ENCODE measurements at places on chromosomes 4 and X.

DNA sequence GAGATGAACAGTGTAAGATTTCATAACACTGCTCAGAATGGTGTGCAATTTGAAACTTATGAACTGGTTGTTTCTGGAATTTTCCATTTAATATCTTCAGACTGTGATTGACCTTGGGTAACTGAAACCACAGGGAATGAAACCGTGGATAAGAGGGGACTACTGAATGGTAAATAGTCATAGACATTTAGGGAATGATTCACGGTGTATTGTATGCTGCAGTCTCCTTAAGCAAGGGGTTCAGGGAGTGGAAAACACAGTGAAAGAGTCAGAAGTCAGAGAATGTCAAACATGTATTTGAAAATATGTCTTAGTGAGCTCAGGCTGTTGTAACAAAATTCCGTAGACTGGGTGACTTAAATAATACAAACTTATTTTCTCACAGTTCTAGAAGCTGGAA lies 398.2 kb upstream of the DIPK2B start:
- DNase-seq, result no peak

DNA sequence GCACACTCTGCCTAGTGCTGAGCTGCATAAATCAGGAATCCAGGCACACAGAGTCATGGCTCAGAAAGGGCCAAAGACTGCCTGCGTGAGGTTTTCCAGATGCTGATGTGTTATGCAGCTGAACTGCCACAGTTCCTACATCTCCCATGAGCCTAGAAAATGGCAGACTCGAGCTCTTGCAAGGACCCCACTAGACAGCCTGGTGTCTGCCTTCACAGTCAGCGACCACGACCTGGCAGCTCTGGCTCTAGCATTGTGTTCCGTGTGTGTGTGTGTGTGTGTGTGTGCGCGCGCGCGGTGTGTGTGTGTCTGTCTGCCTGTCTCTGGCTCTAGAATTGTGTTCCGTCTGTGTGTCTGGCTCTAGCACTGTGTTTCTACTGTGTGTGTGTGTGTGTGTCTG lies 203.6 kb upstream of the AGTR2 start:
- no peak for DNase-seq

- DNase-seq, result no peak
Measured at GRCh38 chr4:156941940-156942548, 29.6 kb downstream of the PDGFC start.

DNA sequence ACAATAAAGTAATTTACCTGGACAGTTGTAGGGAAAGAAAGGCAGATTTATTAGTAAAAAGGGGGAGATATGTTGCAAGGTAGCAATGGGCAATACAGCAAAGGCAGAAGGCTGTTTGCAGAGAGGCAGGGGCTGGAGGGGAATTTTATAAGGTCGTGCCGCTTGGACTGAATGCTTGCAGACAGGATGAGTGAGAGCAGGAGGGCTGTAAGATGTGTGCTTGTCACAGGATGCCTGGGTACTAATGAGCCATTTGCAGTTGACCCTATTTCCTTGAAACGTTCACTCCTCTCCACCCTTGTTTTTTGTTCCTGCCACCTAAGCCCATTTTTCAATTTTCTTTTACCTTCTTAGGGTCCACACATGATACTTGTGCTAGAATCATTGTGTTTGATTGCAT lies 214.7 kb downstream of the TRAM1L1 start:
- DNase-seq, result no peak

GRCh38 chrX:9700555-9700954 lies 65.1 kb downstream of the GPR143 start:
- DNase-seq, result no peak

DNA sequence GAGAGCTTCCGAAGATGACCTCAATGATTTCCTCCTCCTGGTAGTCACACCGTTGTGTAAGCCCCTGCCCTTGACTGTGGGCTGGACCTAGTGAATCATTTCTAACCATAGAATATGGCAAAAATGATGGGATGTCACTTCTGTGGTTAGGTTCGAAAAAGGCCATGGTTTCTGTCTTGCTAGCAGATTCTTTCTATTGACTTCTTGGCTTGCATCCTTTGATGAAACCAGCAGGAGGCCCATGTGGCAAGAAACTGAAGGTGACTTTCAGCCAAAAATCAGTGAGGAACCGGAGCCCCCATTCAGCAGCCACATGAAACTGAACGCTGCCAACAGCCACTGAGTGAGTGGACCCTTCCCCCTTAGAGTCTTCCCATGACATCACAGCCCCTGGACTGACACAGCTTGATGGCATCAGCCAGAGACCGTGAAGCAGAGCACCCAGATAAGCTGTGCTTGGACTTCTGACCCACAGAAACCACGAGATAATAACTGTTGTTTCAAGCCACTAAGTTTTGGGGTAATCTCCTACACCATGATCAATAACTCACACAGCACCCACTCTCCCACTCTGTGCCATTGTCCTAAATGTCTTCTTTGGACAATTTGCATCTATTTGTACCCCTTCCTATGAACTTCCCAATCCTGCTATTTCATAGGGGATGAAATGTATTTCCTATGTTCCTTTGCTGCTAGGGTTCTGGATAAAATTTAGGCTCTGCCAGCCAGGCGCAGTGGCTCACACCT lies 148.0 kb upstream of the STX18 start:
- no peak for DNase-seq

- DNase-seq, result no peak
Measured at GRCh38 chr4:79904331-79904730, 168.7 kb downstream of the ANTXR2 start.

DNA sequence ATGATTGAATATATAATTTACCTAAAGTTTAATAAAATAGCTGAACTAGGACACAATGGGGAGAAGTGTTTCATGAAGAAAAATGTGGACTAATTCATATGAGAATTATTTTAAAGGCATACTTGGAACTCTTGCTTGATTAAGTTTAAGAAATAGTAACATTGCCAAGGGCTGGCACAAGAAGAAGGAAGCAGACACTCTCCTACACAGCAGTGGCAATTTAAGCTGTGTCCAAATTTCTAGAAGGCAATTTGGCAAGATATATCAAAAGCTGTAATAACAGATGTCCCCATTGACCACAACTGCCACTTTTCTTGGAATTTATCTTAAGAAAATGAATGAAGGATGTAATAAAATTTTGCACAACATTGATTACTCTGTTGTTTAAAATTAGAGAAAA lies 209.5 kb upstream of the S100G start:
- DNase-seq, result no peak

- no peak for DNase-seq
Measured at GRCh38 chrX:124337916-124338315, 5.5 kb downstream of the TEX13D start.

- peak; percentile 84 for DNase-seq
Measured at GRCh38 chr4:75036046-75036830, 103.3 kb downstream of the PARM1 start.

DNA sequence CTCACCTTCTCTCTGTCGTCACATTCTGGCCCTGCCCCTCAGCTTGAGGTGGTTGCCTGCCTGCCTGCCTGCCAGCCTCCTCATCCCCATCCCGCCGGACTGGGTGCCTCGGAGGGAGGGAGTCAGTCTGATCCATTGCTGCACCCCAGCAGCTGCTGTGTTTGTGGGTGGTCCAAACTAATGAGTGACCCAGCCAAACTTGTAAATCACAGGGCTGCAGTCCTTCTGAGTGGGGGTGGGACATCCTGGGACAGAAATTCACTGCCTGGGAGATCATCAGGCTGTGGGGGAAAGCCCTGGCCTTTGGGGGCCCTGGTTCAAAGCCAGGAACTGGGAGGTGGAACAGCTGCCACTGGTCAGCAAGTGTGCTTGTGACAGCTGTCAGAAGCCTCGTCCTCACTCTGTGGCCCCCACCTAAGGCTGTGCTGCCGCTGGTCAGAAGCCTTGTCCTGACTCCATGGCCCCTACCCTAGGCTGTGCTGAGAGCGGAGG lies 5.6 kb downstream of the GPR78 start:
- no peak for DNase-seq

DNA sequence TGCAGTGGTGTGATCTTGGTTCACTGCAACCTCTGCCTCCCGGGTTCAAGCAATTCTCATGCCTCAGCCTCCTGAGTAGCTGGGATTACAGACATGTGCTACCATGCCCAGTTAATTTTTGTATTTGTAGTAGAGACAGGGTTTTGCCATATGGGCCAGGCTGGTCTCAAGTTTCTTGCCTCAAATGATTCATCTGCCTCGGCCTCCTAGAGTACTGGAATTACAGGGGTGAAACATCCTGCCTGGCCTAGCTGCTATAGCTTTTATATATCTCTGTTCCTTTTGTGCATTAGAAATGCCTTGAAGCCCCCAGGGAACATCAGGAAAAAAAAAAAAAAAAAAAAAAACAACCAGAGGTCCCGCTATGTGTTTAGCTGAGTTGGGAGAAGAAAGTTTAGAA lies 34.8 kb downstream of the UBE2K start:
- peak; percentile 23 for DNase-seq

DNA sequence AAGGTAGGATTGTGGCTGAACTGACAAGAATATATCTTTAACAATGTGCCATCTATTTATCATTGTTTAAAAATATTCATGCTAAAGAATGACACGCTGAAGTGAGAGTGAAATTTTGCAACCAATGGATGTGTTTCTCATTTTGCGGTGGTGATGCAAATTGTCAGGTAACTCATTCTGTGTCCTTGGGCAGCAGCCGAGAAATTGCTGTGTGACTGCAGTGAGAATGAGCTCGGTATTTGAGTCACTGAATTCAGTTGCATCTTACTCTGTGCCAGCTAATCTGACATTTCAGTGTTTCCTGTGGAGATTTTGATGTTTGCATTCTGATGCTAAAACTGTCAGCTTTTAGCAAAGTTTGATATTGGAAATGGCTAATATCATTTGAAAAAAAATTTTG lies 28.1 kb downstream of the MCUB start:
- no peak for DNase-seq

GRCh38 chr4:118836301-118837120 lies 585 bp upstream of the SEC24D start:
- peak; percentile 65 for DNase-seq

DNA sequence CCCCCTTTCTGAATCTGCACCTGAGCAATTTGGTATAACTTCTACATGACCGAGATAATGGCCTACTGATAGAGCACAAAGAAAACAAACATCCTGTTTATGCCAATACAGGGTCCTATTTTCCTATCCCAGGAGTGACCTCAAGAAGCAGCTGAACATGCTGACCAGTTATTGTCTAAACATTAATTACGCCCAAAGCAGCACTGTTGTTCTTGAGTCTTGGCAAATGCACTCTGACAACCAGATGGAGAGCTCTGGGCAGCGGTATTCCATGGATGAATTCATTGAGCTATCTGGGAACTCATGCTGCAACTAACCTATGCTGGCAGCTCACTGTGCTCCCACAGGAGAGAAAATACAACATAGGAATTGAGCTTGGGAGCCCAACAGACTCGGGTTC lies 52.6 kb downstream of the PCYT1B start:
- DNase-seq, result no peak

DNA sequence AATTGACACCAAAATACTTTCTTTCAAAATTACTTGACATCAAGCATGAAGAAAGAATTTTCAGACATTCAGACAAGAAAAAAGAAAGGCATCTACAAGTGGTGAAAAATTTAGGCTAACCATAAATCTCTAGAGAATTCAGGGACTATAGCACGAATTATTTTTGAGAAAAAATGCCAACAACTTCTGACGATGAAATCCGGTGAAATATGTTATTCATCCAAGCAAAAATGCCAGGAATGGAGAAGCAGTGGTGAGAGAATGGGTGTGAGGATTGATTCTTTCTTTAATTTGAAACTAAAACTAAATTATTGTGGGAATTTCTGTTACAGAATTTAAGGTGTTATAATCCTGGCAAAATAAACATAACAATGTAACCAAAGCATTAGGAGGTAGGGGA lies 69.4 kb upstream of the SORBS2 start:
- no peak for DNase-seq

GRCh38 chrX:115595049-115595448 lies 34.1 kb downstream of the PLS3 start:
- DNase-seq, result no peak

- no peak for DNase-seq
Measured at GRCh38 chr4:93152491-93152890, 676.1 kb upstream of the ATOH1 start.

DNA sequence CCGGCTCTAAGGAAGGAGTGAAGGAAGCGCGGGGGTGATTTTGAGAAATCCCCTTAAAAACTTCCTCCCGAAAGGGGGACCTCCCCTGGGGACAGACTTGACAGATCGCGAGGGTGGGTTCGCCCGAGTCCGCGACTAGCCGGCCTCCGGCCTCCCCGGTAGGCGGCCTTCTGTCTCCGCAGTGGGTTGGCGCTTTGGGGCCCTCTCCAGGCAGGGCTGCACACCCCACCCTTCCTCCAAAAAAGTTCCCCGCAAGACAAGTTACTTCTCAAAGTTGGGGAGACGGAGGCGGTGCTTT lies 24.8 kb downstream of the HOPX start:
- peak; percentile 78 for DNase-seq

DNA sequence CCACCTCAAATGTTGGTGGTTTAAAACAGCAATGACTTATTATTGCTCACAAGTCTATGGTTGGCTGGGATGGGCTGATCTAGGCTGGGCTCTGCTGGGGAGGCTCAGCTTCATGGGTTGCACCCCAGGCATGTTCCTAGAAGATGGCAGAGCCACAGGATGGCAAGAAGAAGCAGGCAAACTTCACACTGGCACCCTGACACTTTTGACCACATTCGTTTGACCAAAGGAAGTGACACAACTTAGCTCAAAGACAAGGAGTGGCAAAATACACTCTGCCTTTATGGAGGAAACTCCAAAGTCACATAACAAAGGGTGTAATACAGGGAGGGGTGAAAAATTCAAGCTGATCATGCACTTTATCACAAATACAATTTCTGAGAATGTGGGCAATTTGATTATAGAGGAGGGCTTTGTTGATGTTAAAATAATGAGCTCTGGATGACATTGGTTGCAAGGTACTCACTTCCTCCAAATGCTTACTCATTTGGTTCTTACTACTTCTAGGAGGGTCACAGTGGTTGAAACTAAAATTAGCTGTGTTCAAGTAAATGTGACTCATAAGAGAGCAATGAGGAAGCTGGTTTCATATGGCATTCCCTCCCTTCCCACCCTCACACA lies 249.2 kb upstream of the RPS6KA3 start:
- peak; percentile 76 for DNase-seq

DNA sequence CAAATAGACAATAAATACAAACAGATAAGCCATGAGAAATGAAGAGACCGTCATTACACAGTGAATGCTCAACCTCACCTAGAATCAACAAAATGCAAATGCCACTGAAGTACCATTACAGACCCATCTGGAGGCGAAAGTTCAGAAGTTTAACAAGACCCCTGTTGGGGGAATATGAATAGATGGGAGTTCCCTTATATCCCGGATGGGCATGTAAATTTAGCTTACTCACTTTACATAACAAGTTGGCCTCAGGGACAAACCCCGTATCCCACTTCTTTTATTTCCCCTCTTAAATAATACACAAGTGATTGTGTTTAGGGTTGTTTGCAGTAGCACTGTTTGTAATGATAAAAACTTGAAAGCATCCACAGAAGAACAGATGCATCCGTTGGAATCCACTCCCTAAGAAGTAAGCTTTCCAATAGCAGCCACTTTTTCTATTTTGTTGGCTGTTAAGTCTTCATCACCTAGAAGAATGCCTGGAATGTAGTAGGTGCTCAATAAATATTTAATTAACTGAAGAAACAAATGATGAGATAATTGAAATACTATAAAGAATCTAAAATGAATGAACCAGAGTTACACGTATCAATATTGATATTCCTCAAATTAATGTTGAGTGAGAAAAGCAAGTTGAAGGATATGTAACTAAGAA lies 1076.3 kb upstream of the TENM3 start:
- DNase-seq, result no peak

Data from Kasumi-1 (cell line).